ENCODE measurements at places on chromosomes 2 and 18.

- DNase-seq, result no peak
These were observed 469.3 kb upstream of the MEX3C start for GRCh38 chr18:51666763-51667191.

DNA sequence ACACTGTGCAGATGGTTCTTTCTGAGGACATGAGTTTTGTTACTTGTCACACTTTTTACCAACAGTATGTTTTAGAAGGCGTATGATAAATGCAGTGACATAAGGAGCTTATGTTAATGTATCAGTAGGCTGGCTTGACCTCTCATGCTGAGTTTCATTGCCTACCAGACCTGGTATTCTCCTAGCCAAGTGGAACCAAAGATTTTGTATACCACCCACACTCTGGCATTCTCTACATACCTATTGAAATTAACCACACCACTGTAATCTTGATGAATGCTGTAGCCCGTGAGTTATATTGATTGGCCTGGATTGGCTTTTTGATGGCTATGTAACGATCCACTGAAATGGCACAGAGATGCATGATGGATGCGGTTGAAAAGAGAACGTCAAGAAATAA is 11.4 kb downstream of the HTR2B start:
- DNase-seq, result no peak

DNA sequence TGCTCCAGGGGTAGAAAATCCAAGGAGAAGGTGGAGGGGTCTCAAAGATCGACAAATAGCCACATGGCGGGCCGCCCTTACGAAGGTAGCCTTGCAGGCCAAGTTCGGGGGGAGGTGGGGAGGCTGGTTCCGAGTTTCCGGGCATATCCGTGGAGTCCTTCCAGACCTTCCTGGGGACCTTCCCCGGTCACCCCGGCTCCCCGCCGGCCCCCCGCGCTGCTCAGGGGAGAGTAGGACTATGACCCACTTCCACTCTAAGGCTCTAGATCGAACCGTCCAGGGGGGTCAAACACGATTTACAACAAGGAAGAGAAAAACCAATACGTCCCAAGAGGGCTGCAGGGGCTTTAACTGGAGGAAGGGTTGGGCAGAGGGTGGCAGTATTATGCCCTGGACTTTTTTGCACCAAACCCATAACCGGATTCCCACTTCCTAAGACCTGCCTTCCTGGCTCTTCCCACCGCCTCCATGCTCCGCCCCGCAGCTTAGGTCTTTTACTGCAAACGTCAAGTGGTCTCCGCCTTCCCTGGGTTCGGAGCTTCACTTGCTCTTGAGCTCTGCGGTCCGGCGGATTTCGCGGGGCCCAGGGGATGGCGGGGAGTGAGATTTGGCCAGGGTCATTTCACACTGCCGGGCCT is 779 bp upstream of the LYPD6 start:
- no peak for DNase-seq

DNA sequence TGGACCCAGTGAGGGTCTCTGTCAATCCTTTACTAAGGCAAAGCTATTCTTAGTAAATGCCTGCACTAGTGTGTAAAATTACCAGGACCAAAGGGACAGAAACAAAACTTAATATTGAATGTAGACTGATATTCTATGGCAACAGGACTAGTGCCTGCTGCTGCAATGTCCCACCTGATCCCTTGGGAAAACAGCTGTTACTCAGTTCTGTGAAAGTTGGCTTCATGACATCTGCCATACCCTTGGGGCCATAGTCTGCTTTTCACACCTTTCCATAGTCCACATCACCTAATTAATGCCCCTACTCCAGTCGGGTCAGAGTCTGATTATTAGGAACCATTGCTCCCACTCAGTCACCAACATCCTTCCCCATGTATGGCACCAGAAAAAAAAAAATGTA is 14.5 kb downstream of the DNAJC27 start:
- no peak for DNase-seq

DNA sequence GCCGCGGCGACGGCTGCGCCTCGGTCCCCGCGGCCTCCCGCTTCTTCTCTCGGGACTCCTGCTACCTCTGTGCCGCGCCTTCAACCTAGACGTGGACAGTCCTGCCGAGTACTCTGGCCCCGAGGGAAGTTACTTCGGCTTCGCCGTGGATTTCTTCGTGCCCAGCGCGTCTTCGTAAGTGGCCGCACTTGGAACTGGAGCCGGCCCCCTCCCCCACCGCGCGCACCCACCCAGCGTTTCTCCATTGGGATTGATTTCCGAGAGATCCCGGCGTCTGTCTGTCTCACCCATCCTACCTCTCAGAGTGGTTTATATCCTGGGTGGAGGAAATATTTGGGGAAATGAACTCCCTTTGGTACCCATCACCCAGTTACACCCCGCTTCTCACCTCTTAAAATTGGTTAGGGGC is 498 bp downstream of the ITGAV start:
- DNase-seq, result no peak

DNA sequence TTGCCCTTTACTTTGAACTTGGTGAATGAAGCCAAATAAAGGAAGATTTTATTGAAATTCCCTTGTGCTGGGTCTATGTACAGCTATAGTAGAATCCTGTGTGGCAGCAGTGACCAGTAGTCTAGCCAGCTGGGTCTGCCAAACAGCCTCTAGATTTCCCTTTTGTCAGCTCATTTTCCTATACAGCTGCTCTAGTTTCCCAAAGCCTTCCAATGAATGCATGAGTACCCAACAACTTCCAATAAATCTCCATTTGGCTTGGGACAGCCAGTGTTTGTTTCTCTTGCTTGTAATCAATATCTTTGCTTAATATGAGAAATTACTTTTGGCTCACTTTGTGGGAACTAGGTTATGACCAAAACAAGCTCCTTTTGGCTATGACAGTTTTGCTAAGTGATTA is 43.6 kb downstream of the SCN9A start:
- no peak for DNase-seq

DNA sequence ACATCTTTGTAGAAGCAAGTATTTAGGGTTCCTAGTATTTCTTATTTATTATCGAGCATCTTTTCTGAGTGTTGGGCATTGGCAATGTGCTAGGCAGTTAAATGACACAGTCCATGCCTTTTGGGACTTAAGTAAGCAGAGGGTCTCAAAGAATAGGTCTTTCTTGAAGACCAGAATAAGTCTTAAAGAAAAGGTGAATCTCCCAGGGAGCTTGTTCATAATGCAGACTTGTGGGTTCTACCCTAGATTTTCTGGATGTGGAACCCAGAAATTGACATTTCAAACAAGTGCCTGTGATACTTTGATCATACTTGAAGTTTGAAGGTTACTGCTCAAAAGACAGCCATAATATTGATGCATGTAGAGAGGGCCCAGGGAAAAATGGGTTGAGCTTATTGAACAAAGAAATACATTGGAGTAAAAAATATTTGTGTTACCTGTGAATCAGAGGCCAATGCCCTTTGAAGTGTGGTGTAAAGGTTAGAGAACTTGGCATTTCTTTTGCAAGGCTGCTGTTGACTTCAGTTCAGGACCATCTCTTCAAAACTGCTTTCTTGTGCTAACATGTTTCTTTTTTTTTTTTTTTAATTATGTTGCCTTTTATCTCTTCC is 24.4 kb downstream of the RPL37A start:
- DNase-seq, result no peak

GRCh38 chr2:120269076-120269744 is 16.6 kb downstream of the RALB start:
- no peak for DNase-seq

- DNase-seq, result no peak
These were observed 5.8 kb downstream of the SLC14A2 start for GRCh38 chr18:45621061-45621511.

DNA sequence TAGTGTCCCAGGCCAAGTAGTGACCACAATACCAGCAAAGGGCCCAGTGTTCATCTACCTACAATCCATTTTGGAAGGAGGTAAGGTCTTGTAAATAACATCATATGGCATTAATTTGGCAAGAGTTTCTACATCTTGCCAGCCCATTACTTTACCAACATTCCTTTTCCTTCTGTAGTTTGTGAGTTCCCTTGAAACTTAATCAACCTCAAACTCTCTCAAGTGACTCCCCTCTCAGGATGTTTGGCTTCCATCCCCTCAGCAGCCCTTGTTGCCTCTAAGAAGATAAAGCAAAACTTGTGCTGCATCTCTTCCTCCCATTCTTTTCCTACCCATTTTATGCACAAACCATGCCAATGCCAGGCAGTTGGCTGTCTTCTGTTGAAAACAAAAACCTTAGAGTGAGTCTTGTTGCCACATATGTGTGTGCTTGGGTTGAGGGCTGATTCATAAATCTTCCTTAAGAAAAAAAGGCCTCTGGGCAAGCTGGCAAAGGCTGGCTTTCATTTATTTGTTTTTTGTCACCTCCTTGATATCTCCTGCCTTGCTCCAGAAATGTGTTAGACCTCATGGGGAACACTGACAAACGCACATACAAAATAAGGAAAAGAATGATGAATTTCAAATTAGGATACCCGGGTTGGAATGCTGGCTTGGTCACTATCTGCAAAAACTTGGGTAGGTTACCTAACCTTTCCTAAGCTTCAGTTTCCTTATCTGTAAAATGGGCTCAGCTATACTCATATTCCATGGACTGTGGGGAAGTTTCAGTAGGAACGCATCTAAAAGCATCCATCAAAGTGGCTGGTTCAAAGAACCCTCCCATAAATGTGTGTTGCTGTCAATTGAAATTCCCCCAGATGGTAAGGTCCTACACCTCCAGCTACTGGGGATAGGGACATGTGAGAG is 29.4 kb upstream of the ST3GAL5 start:
- no peak for DNase-seq

GRCh38 chr2:100743741-100744140 is 76.2 kb upstream of the NPAS2 start:
- DNase-seq, result no peak

DNA sequence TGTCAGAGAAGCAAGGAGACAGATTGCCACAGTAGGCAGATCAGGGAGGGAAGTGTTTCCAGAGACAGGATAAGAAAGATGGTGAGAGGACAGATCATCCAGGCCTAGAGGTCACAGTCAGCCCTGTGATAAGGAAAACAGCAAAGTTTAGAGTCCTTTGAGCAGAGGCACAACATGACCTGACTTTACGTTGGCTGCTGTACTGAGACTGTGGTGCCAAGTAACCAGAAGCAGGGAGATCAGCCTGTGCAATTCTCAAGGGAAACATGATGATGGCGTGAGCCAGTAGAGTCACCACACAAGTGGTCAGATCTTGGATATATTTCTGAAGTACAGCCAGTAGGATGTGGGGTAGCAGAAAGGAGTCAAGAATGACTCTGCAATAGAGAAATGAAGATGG is 43.7 kb downstream of the SMC6 start:
- no peak for DNase-seq

GRCh38 chr2:158586491-158586890 is 129.7 kb downstream of the PKP4 start:
- DNase-seq, result no peak

DNA sequence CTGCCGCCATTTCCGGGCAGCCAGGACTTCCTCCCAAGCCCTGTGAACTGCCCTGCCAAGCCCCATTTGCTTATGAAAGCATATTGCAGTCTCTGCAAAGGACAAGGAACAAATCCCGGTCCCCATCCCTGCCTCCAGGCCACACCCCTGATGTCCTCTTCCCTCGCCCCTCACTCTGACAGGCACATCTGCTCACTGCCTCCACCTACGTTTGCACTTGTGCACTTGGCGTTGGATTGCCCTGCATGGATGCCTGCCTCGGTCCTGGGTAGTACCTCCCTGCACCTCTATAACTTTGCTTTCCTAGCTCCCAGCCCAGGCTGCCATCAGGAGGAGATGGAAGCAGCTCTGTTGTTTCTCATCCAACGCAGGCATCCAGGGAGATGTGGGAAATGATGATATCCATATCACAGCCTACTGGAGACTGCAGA is 19.6 kb upstream of the RPL31 start:
- DNase-seq, result no peak

GRCh38 chr2:96024336-96025193 is 10.2 kb downstream of the GPAT2 start:
- DNase-seq, result no peak

DNA sequence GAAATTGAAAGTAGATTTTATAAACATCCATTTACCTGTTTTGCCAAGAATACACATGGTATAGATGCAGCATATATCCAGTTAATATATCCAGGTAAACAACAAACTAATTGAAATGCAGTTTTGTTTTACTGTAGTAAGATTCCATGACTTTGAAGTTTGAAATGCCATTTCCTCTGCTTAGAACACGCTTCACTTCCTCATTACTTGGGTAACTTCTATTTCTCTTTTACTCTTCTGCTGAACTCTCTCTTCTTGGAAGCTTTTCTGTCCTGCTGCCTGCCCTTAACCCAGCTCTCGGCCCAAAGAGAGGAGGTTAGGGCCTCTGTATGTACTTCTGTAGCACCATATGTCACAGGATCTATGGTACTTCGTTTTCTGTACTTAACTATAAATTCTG is 14.1 kb upstream of the IL1RL2 start:
- no peak for DNase-seq

DNA sequence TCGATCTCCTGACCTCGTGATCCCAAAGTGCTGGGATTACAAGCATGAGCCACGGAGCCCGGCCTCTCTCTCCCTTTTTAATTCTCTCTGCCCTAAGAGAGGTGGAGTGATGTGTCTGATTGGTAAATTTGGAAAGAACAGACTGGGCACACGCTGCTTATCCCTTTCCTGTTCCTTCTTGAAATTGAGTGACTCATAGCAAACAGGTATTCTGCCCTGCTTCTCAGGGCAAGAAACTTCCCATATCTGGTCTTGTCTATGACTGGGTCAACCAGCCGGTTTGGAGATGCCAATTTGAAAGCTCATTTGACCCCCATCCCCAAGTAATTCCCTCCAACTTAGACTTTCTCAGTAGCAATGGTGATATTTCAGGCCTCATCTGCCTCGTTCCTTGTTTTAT is 15.0 kb downstream of the LYPD1 start:
- no peak for DNase-seq

- no peak for DNase-seq
These were observed 630 bp upstream of the PPP1R1C start for GRCh38 chr2:181984814-181985631.

- DNase-seq, result no peak
These were observed 155.9 kb downstream of the ESCO1 start for GRCh38 chr18:21444465-21445212.

DNA sequence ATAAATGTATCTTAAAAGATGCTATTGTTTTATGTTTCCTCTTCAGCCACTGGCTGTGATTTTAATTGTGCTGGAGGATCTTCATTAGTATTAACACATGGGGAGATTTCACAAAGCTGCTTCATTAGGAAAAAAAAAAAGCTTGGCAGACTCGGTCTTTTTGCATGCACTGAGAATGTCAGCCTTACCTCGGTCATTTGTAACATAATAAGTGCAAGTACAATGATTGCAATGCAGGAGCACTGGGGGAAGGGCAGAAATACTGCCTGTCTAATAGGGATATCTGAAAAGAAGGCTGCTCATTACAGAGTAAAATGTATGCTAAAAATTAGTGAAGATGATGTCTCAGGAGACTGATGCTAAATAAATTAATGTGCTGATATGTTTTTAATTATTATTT is 1.3 kb upstream of the BAZ2B start:
- DNase-seq, result no peak

- DNase-seq, result no peak
These were observed 68.8 kb downstream of the ITGA4 start for GRCh38 chr2:181526014-181526413.

- no peak for DNase-seq
These were observed 74.4 kb downstream of the KIAA1328 start for GRCh38 chr18:36903215-36903928.

GRCh38 chr2:200471928-200472645 is 37.8 kb downstream of the KCTD18 start:
- no peak for DNase-seq

Data from activated CD4-positive, CD25-positive, alpha-beta regulatory T cell treated with anti-CD3 and anti-CD28 coated beads, Interleukin-2, amount 50 U/mL, for 72 hours (primary cell).